ENCODE measurements at places on chromosomes 7 and 10. TPM values are rescaled to one million over a fixed set of nuclear protein-coding genes. Genes with fewer than 3 reads are reported as not detected.
A peak's percentile ranks its signal among the peaks of the same experiment; 100 is the strongest.

The SSC4D gene
- 0.50 TPM for total RNA-seq

The UTF1 gene
- not detected for total RNA-seq

The TUBB8 gene
- total RNA-seq, result not detected

The JAKMIP3 gene
- 0.06 TPM for total RNA-seq

The SPDYE11 gene
- not detected for total RNA-seq

The TMEM229A gene
- not detected for total RNA-seq

The MYH16 gene
- not detected for total RNA-seq

The RNF133 gene
- 0.53 TPM for total RNA-seq

The FAM25A gene
- not detected for total RNA-seq

DNA sequence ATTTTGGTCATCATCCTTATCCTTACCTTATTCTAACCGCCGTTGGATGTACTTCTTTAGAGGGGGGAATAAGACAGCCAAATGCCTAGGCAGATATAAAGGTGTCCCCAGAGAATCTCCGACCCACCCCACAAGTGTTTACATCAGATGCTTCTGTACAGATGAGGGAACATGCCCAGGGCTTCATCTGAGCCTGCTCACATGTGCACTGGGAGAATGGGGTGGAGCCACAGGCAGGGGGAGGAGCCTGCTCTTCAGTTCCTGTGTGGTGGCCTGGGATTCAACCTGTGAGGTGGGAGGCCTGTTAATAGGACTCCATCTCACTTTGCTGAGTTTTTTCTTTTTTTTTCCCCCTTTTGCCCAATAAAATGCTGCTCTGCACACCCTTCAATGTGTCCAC, 27.6 kb upstream of the OPTN start:
- no peak for DNase-seq

- no peak for DNase-seq
Observed at GRCh38 chr10:16182144-16182543, 254.7 kb upstream of the PTER start.

GRCh38 chr10:124698545-124699469, 45.4 kb downstream of the FAM53B start:
- DNase-seq, result no peak

- no peak for DNase-seq
Observed at GRCh38 chr10:118504467-118505205, 90.8 kb downstream of the PRLHR start.

- DNase-seq, result no peak
Observed at GRCh38 chr7:27532314-27532713, 130.4 kb downstream of the HIBADH start.

DNA sequence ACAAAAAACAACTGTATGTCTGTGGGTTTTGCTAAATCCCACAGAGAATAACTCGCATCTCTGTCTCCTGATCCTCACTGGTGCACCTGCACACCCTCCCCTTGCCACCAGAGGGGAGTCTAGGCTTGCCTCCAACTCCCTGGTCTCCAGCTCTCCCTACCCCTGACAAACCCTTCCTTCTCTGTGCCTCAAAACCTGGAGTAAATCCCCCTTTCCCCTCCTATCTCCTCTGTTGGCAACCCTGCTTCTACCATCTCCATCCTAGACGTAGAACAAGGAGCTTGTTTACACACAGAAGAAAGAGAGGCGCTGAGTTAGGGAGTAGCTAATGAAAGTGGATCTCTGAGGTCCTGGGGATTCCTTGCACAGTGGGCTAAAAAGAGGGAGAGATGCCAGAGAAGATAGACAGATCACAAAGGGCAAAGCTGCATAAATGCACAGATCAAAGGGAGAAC, 6.0 kb downstream of the MBLAC1 start:
- DNase-seq, result peak; percentile 55

DNA sequence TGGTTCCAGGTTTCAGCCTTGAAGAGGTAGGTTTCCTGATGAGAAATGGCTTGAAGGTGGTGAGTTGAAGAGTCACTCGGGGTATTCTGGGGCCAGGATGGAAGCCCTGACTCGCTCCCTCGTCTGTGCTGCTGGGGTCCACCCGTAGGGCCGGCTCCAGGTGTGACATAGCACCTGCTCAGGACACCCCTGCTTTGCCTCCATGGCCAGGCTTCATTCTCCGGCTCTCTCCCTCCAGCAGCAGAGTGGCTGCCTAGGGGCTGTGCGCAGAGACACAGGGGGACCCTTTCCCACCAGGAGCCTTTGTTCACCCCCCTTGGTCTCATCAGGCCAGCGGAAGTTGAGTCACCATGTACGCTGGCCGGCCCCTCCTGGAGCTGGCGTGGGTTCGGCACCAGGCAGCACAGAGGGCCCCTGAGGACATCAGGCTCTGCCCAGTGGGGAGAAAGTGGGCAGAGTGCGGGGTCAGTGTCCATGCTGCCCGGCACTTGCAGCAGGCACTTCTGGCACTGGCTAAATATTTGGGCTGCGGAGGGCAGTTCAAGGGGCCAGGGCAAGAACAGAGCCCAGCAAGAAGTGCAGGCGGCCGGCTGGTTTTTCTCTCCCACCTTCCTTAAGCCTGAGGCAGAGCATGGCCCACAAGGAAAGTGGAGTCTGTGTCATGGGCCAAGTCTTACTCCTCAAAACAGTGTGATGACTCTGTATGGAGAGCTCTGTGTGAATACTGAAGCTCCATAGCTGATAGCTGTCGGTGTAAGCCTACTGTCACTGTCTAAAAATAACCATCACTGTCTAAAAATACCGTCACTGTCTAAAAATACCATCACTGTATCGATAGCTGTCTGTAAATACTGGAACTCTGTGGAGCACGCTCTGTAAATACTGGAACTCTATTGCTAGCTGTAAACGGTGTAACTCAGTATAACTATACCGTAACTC, 3.7 kb upstream of the PRKAR1B start:
- no peak for DNase-seq

DNA sequence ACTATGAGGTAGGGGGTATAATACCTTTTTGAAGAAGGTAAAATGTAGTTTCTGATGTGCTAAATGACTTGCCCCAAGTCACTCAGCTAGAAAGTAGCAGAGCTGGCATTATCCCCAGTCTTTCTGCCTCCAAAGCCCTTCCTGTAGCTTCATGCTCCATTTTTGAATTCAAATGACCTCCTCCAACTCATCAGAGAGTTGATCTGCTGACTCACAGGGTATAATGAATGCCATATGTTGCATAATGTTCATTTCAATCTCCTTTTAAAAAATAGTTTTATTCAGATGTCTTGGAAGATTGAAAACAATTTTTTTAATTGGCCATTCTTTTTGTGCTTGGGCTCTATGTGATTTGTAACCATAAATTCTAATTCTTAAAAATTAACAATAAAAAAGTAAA, 272.8 kb upstream of the IMMP2L start:
- no peak for DNase-seq

DNA sequence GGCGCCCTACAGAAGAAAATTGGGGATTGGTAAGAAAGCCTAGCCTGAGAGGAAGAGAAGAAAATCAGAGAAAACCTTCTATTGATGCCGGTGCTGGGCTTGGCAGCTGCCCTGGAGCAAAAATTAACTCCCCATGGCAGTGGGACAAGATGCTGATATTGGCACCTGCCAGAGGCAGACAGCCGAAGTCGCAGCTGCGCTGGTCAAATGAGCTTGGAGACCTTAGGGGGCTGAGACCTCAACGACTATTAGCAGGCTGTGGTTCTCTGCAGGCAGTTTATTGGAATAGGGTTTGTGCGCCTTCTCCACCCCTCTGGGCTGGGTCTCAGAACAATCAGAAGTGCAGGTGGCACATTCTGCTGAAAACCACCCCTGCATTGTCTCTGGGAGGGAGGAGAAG, 213.7 kb downstream of the GFRA1 start:
- no peak for DNase-seq

- no peak for DNase-seq
Observed at GRCh38 chr7:159329818-159330378, 185.2 kb upstream of the VIPR2 start.

GRCh38 chr7:108637049-108637621, 67.5 kb downstream of the DNAJB9 start:
- no peak for DNase-seq

DNA sequence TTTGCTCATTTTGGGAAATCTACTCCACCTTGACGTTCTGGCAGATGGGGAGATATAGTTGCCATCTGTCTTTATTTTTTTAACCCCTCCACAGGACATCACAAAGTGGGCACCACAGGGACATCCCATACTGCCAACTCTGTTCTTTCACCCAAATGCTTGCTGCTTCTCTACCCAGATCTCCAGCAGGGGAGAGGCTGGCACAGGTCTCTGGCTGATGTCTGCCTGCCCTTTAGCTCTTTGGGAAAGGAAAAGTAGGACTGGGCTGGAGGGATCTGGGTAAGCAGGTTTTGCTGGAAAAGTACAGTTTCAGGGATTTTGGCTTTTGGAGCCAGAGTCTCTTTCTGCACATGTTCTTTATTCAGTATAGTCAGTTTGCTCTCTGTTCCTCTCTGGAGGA, 156.7 kb downstream of the ANLN start:
- DNase-seq, result no peak

GRCh38 chr7:113402482-113402881, 284.1 kb upstream of the SMIM30 start:
- DNase-seq, result no peak

DNA sequence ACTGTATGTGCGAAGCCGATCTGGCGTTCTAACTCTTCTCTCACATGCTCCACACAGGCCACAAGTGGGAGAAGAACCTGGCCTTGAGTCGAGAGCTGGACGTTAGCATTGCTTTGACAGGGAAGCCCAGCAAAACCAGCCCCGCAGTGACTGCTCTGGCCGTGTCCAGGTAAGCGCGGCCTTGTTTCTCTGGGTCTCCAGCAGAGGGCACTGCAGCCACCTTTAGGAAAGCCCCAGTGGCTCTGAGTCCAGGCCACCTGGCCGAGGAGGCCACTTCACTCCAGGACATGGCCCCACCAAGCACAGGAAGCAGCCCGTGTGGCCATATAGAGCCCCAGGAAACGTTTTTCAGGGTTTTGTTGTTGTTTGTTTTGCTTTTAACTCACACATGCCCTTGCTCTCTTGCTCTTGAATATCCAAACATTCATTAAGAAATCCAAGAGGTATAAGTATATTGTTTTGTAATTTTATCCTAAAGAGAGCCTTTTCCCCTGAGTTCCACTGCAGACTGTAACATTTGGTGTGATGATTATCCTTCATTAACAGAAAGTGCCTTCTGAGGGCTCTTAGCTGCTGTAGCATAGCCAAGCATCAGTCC, 41.8 kb upstream of the LRRC18 start:
- no peak for DNase-seq

GRCh38 chr10:128907155-128907941, 559.7 kb upstream of the MGMT start:
- no peak for DNase-seq

DNA sequence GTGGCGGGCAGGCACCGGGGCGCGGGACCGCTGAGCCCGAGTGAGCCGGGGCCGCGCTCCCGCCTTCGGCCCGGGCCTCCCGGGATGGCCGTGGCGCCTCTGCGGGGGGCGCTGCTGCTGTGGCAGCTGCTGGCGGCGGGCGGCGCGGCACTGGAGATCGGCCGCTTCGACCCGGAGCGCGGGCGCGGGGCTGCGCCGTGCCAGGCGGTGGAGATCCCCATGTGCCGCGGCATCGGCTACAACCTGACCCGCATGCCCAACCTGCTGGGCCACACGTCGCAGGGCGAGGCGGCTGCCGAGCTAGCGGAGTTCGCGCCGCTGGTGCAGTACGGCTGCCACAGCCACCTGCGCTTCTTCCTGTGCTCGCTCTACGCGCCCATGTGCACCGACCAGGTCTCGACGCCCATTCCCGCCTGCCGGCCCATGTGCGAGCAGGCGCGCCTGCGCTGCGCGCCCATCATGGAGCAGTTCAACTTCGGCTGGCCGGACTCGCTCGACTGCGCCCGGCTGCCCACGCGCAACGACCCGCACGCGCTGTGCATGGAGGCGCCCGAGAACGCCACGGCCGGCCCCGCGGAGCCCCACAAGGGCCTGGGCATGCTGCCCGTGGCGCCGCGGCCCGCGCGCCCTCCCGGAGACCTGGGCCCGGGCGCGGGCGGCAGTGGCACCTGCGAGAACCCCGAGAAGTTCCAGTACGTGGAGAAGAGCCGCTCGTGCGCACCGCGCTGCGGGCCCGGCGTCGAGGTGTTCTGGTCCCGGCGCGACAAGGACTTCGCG, 534 bp downstream of the FZD9 start:
- DNase-seq, result peak; percentile 23

DNA sequence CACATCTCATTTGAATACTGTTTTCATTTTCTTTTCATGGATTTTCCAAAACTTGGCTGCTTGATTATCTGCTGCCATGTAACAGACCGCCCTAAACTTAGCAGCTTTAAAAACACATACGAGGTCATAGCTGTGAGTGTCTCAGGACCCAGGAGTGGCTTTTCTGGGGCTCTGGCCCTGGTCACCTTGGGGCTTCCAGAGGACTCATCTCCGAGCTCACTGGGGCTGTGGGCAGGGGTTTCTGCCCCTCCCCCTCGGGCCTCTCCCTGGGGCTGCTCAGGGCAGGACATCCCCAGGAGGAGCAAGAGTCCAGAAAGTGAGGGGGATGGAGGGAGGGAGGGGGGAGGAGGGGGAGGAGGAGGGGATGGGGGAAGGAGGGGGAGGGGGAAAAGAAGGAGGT, 77.0 kb downstream of the NKX6-2 start:
- peak; percentile 14 for DNase-seq

GRCh38 chr10:70913893-70914240, 25.5 kb upstream of the PCBD1 start:
- DNase-seq, result peak; percentile 5

DNA sequence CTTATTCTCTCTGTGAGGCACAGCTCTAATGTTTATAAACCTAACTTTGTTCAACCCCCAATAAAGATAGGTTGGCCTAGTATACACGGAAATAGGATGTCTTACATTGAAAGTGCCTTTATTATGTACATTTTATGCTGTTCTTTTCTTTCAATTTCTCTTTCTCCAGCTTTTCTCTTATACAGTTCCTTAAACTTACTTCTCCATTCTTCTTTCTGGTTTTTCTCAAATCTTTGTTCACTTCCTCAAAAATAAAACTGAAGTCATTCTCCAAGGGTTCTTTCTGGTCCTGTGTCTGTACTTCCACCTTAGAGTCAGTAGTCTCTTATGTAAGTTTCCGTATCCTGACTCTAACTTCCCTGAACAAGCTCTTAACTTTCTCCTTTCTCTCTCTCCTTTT, 29.2 kb upstream of the NAMPT start:
- DNase-seq, result no peak

- DNase-seq, result no peak
Observed at GRCh38 chr10:99421233-99421739, 9.1 kb downstream of the GOT1 start.

GRCh38 chr10:8874972-8875371, 820.5 kb downstream of the GATA3 start:
- DNase-seq, result no peak

DNA sequence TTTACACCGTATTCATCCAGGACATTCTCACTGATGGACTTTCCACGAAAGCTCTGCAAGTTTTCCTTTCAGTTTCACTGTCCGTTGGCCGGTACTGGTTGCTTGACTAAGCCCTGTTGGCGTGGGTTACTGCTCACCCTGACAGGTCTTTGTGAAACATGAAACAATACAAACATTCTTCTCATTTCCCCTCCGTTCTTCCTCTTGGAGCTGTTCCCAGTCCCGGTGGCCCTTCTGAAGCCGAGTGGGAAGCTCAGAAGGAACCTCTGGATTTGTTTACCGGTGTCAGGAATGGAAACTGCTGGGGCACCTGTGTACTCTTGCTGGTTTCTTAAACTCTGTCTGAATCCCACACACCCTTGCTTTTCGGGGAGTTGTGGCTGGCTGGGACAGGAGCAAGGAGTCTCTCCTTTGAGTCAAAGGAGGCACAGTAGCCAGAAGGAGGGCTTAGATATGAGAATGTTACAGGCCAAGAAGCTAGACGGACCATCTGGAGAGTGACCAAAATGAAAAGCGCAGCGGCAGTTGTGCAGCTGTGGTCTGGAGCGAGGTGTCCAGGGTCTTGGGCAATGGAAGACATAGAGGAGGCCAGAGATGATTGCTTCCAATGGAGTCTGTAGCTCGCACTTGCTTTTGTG, 45.7 kb downstream of the LYZL2 start:
- peak; percentile 87 for DNase-seq

GRCh38 chr7:101557421-101557820, 71.7 kb downstream of the MYL10 start:
- no peak for DNase-seq
